Activated CD8-positive, alpha-beta memory T cell treated with anti-CD3 and anti-CD28 coated beads for 4 hours (primary cell): ENCODE measurements at places on chromosomes 12 and 14.

DNA sequence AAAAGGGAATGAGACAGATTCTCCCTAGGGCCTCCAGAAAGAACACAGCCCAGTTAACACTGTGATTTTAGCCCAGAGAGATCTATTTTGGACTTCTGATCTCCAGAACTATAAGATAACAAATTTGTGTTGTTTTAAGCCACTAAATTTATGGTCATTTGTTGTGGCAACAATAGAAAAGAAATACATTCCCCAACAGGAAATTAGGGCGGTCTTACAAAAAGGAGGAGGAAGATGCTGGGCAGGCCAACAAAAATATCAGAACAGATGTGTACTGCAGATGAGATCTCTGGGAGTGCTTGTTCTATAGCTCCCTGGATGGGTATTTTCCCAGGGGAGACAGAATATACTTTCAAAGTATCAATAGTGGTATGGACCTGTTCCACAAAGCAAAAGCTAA, 32.0 kb upstream of the SOCS2 start:
- no peak for DNase-seq

DNA sequence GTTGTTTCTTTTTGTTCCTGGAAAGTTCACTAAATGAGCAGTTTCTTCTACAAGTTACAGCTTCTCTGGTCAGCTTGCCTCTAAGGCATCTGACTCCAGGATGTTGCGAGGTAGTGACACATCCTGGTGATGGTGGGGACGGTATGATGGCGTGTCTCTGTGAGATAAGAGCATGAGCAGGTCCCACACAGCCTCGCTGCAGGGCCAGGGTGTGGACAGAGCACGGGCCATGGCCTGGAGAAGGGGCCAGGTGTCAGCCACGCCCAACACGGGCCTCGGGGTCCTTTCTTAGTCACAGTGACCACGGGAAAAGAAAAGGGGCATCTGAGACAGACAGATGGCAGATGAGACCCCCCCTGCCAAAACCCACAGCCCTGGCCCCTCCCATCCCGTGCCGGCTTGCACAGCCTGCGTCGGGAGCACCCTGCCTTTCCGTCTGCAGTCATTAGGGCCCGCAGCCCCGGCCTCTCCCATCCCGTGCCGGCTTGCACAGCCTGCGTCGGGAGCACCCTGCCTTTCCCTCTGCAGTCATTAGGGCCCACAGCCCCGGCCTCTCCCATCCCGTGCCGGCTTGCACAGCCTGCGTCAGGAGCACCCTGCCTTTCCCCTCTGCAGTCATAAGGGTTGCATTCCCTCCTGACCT, 79.3 kb upstream of the DYNC1H1 start:
- no peak for DNase-seq

- no peak for DNase-seq
These were observed 508.1 kb downstream of the PCNX1 start for GRCh38 chr14:71415404-71415690.

- DNase-seq: no peak
These were observed 25.7 kb upstream of the CKAP4 start for GRCh38 chr12:106273491-106273890.

GRCh38 chr12:4202487-4202886, 71.1 kb upstream of the CCND2 start:
- no peak for DNase-seq

GRCh38 chr12:76878099-76878898, 520 bp downstream of the CSRP2 start:
- no peak for DNase-seq

DNA sequence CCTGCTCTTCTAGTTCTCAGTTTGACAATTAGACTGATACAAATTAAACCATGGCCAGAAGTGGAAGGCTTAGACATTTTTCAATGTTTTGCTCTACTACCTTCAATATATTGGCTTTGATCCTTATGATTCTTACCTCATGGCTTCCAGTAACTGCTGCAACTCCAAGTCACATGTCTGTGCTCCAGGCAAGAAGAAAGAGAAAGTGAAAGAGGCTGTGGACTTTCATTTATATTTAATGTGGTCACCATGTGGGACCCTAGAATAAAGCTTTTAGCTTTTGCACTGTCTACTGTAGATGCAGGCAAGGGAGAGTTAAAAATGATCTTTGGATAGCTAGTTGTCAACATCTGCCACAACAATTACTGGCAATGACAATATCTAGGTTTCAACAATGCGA, 214.3 kb upstream of the PDE3A start:
- no peak for DNase-seq

DNA sequence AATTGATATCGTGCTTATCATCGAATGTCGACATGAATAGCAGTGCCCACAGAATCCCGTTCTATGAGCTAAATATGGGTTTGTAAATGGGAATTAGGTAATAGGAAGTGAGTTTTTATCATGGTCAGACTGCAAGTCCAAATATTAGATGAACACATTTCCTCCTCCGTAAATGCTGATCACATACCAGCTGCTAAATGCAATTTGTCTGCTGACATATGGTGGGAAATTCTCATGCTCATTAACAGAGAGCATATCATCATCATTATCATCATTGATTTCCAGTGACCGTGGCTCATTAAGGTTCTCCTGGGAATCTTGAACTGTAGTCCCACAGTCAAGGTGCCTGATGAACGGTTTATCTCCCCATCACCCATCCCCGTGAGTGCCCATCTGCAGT, 998.8 kb upstream of the TMEM132C start:
- no peak for DNase-seq

- no peak for DNase-seq
These were observed 21.8 kb downstream of the SLC15A4 start for GRCh38 chr12:128801879-128802391.

- no peak for DNase-seq
These were observed 23.3 kb downstream of the DMAC2L start for GRCh38 chr14:50335389-50335788.

DNA sequence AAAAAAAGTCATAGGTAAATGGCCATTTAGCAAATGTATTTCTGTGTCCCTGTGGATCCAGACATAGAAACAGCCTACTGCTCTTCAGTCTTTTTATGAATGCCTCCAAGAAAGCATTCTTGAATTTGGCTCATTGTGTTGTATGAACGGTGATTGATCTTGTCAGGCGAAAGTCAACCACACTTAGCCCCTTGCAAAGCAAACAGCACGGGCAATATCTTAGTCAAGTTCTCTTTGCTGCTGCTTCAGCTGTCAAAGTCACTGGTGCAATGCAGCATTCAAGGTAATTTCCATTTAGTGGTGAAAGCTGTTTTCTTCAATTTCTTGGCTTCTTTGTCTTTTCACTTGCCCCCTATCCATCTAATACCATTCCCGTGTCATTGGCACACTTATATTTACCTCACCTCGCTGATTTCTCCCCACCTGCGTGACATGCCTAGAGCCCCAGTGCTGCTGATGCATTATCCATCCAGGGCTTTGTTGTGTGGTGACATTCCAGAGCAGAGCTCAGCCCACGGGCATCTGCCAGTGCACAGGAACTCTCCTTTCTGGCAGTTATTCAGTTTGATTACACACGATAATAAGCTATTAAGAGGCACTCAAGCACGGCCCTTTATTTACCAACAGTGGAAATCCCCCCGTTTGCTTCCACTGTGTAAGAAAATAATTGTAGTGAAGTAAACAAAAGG, 362.3 kb upstream of the NOVA1 start:
- no peak for DNase-seq

- DNase-seq: no peak
These were observed 94.0 kb downstream of the TBX5 start for GRCh38 chr12:114311974-114312373.

- DNase-seq: no peak
These were observed 246.7 kb downstream of the TTC6 start for GRCh38 chr14:37842106-37842505.
